PC-9 (cell line): ENCODE measurements at places on chromosomes 3 and 15.

DNA sequence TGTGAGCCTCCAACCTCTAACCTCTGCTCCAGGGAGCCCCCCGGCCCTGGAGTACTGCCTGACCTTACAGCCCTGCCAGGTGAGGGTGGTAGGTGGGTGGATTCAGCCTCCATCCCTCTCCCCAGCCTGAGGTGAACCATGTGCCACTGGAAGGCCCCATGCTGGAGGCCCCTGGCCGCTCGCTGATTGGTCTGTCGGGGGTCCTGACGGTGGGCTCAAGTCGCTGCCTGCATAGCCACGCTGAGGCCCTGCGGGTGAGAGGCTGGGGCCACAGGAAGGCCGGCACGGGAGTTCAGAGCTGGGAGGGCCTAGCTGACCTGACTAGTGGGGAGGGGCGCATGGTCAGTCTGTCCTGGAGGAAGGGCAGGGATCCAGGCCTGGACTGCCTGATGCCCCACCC is 19.1 kb downstream of the NT5DC2 start:
- no peak for DNase-seq

- DNase-seq, result no peak
These were observed 599.3 kb downstream of the FGF12 start for GRCh38 chr3:192128060-192128459.

DNA sequence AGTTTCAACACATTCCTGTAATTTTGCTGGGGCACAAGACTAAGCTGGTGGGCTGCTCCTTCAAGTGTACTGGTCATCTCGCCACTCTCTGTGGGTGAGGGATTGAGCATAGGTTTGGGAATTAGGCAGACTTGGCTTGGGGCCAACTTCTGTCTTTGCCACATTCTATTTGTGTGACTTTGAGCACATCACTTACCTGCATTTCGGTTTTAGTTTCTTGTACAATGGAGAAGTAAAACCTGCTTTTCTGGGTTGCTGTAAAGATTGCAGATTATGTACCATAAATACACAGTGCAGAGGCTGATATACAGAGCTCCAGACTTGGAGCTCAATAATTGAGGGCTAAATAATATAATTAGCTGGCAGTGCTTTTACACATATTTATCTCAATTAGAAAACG is 162.1 kb downstream of the C3orf38 start:
- no peak for DNase-seq

DNA sequence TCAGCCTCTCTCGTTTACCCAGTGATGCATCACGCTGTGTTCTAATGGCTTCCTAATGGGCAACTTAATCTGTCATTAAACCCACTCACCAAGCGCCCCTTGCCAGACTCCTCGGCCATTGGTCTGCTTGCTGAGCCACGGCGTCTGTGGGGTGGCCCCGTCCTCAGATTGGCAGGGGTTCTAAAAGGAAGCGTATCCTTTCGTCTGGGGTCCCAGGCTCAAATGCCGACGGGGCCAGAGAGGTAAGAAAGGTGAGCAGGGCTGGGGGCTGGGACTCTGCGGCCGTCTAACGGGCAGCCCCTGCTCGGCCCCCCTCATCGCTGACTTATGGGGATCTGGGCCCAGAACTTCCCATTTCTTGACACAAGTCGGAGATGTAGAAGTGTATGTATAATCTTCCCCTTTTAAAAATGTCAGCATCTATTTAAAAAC is 315.1 kb upstream of the PROK2 start:
- no peak for DNase-seq

- DNase-seq, result no peak
These were observed 104.4 kb downstream of the PPP2R3A start for GRCh38 chr3:136069933-136070332.

- no peak for DNase-seq
These were observed 66.8 kb downstream of the PDE8A start for GRCh38 chr15:85048430-85048829.

GRCh38 chr15:20356444-20356910 is 185.1 kb downstream of the GOLGA6L6 start:
- peak; percentile 82 for DNase-seq

DNA sequence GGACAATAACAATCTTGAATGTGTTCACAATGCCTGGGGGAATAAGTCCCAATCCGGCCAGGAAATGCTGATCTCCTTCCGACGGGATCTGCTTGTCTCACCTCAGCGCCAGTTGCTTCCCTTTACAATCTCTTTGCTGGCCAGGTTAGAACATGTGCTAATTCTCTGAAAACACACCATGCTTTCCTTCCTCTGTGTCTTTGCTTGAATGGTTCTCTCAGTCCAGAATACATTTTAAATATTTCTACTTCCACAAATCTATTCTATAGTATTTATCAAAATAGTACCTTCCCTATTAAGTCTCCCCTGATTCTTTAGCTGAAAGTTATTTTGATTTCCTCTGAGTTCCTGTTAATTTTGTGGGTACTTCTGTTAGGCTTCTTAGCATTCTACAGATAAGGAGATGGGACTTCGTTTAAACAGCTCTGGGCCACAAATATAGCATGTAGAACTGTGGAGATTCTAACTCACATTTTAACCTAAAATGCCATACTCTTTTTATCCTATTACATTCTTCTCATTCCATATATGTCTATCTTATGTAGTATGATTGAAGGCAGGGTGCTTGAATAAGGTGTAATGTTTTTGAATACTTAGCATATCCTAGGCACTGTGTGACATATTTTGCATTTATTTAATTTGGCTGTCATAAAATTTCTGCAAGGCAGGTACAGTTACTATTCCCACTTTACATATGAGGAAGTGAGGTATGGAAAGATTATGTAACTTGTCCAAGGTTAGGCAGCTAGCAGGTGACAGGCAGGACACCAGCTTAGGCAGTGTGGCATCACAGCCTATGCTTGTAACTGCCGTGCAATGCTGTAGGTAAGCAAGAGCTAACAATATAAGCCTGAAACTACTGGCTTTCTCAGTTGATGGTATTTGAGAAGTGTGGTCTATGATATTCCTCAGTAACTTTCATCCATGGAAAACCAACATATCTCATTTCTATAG is 299.8 kb downstream of the LPP start:
- DNase-seq, result no peak

DNA sequence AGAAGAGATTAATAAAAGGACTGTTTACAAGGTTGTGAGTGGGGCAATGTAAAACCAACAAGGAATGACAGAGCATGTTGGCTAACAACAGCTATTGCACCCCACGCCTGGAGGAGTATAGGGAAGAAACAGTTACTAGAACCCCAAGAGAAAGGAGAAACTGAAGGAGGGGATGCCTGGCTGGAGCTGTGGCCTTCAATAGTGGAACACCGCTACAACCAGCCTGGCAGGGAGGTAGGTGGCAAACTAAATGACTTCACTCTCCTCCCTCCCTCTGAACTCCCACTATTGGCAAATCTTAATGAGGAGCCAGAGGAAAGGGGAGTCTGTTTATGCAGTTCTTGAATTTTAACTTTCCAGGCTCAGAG is 7.2 kb upstream of the CD47 start:
- no peak for DNase-seq

- no peak for DNase-seq
These were observed 18.7 kb downstream of the USF3 start for GRCh38 chr3:113677737-113678136.

- no peak for DNase-seq
These were observed 47.4 kb upstream of the ITGA11 start for GRCh38 chr15:68479406-68479805.

GRCh38 chr3:157501863-157502262 is 1.4 kb downstream of the VEPH1 start:
- no peak for DNase-seq

- no peak for DNase-seq
These were observed 12.4 kb downstream of the DNASE1L3 start for GRCh38 chr3:58198362-58198761.

- no peak for DNase-seq
These were observed 63.5 kb downstream of the HACD2 start for GRCh38 chr3:123521179-123521969.

DNA sequence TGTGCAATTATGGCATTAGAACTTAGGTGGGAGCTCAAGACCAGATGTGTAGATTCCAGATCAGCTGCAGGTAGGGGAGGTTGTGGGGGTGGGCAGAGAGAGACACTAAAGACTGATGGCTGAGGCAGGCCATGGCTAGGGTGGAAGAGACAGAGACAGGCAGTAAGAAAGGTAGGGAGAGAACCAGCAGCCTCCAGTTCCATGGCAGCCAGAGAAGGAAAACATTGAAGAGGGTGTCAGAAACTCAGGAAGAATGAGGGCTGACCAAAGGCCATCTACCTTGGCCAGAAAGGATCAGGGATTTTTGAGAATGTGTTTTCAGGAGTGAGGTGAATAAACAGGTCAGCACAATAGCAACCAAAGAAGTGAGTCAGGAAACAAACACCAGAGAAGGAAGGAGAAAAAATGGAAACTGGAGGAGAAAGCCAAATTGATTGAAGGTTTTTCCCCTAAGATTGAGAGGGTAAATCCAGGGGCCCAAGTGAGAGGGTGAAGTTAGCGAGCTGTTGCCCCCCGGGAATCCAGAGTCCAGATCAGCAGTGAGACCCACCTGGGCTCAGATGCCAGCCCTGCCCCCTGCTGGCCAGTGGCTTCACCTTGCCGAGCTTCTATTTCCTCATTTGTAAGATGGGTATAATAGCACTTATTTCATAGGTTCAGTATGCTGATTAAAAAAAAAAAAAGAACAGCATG is 41.0 kb downstream of the ABHD2 start:
- no peak for DNase-seq

- no peak for DNase-seq
These were observed 187.5 kb downstream of the MEGF11 start for GRCh38 chr15:66066005-66066404.

GRCh38 chr3:11671648-11672100 is 28.0 kb upstream of the VGLL4 start:
- peak; percentile 78 for DNase-seq

GRCh38 chr3:126964950-126965349 is 18.0 kb upstream of the PLXNA1 start:
- DNase-seq, result no peak

DNA sequence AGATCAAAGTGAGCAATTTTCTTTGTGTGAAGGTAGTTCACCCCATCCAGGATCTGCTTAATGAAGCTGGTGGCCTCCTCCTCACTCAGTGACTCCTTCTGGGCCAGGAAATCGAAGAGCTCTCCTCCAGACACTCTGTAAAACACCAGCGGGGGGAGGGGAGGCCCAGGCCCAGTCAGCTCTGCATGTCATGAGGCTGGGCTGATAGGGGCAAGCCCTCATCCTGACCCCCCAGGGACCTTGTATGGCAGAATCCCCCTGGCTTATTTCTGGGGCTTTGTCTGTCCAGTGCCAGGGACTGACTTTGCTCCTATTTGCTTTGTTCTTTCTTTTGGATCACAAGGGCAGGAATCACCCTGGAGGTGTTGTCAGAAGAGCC is 74.9 kb downstream of the DAPK2 start:
- no peak for DNase-seq

DNA sequence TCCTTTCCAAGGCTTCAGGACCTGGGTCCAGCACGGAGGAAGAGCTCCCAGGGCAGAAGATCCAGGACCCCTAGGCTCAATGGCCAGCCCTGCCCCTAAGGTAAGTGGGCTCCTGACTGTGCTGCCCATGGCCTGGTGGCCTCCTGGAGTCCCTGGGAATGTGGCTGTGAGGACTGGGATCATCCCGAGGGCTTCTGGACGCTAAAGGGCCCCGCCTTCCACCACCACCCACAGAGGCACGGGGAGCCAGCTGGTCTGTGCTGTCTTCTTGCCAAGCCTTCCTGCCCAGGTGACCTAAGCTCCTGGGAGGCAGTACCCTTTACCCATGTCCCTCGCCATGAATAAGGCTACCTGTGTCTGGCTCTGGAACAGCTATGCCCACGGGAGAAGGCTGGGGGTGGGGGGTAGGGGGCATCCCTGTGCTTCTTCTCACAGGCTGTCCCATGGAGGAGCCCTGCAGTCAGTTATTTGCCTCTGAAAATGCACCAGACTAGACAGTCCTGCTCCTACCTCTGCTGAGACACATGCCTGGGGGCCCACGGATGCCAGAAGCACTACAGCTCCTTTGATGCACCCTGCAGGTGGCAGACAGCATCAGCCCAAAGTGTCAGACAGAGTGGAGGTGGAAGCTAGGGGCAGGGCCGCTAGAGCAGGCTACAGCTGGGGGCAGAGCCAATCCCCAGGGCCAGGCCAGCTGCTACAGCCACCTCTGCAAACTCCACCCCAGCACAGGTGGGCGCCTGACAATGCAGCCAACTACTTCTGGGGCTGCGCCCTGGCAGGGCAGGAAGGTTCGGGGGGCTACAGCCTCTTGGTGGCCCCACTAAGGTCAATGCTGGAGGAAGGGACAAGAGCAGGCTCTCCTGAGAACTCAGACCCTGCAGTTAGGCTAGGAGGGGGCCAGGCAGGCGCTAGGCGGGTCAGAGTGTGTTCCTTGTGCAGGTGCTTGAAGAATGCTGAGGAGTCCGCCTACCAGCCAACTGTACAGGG is 90.9 kb downstream of the SEC22A start:
- no peak for DNase-seq

DNA sequence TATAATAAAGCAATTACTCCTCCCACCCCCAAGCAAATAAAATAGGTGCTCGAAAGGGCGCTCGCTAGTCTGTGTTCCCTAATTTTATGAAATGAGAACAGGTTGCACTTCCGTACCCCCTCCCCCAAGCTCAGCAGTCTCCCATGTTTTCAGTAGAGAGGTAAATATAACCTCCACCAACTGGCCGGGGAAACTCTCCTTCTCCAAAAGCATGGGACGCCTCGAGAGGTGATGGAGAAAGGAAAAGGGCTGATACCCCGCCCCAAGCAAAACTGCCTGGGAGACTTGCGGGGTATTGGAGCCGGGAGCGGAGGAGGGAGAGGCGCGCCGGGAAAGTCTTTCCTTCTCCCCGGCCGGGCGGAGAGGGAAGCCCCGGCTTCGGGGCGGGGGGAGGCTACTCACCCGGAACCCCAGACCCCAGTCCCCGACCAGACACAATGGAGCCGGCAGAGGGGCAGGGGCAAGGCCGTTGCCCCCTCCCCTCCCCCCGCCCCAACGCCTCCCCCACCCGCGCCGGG is 605 bp downstream of the DCUN1D1 start:
- DNase-seq, result peak; percentile 56

- DNase-seq, result no peak
These were observed 31.5 kb downstream of the MRPS11 start for GRCh38 chr15:88498996-88499395.

DNA sequence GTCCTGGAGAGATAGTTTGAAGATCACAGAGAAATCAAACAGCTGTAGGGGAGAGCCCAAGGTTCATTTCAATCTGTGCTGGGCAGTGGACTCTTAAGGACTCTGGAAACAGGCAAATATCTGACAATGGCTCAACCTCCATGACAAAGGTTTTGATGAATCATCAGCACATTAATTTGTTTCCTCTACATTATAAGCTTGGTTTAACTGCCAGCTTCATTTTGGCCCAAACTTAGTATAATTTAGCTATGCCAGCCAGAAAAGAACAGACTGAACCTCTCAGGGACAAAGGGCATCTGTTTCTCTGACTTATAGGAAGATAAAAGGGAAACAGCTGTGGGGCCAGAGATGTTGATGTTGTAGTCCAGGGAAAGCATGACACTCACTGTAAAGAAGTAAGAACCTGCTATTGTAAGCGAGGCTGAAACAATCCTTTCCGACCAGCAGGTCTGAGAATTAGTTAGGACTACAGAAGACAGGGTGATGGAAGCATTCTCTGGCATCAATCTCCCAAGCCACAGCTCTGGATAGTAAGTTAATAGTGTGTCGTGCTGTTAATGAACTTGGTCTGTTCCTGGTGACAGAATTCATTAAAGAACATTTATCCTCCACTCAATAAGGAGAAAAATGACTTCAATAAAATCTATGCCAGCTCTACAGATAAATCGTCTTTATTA is 110.1 kb downstream of the KCNMB2 start:
- no peak for DNase-seq

GRCh38 chr3:140166861-140167599 is 232.0 kb downstream of the CLSTN2 start:
- DNase-seq, result no peak
